Hypothalamus (tissue), 51 donors: ENCODE measurements at places on chromosomes 1 and 21.

DNA sequence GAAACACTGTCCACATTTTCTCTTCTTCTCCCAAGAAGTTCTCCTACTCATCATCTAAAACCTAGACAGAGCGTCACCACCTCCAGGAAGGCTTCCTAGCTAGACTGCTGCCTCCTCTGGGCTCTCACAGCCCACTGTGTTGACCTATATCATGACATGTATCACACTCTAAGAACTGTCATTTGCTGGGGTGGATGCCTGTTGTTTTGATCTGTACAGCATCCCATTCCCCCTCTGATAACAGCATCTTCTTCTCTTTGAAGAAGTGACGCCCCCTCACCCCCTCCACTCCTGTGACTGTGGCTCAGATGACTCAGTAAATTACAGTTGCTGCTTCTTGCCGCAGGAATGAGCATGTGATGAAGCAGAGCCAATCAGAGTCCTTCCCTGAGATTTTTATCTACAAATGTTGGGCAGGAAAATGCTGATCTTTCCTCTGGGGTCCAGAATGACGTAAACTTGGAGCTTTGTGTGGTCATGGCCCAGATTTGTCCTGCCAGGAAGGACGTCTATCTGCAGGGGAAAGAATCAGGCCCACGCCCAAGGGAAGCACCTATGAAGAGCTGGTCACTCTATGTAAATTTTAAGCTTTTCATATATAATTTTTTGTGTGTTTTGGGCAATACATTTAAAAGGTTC lies 28.0 kb upstream of the FOXO6 start:
- no peak for DNase-seq

DNA sequence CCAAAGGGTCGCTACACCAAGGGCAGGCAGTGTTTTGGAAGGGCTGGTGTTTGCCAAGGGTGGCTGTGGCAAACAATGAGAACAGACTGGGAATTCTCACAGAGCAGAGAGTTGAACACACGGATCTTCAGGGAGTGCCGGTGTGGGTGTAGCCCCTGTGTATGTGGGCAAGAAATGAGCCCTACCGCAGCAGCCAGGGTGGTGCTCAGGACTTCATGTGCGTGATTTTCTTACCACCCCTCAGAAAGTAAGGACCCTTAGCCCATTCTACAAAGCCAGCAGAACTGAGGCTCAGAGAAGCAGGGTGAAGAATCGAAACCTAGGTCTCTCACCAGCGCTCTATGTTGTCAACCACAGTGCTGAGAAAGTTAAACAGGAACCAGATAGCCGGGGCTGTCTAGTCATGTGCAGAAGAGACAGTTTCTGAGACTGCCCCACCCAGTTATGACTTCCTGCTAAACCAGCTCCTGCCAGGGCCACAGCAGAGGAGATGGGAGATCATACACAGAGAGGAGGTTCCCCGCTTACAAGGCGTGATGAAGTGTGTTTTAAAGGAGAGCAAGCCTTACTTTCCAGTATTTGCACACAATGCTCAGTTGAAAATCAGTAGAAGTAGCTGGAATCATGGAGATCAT lies 21.9 kb upstream of the MORC3 start:
- no peak for DNase-seq

- DNase-seq = no peak
Observed at GRCh38 chr1:22611530-22611947, 24.9 kb upstream of the C1QA start.

DNA sequence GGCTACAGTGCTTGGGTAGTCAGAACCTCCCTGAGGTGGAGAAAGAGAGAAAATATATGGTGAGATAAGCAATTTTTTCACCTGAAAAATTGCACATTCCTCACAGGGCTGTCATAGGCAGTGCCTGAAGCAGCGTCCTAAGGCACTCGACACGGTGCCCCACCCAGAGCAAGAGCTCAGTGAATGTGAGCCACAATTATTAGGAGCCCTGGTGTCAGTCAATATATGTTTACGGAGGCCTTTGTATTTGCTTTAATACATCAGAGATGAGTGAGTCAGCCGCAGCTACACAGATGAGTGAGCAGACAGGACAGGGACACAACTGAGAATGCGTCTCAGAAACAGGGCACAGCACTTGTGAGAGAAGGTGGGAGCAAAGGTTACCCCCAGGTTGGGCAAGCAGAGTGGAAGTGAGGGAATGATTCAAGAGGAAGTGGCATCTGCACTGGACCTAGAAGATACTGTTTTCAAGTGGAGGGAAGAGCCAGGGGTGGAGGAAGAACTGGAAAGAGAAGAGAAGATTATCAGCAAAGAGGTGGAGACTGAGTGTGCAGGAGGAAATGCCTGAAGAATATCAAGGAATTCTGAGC lies 5.2 kb upstream of the PIGC start:
- no peak for DNase-seq

DNA sequence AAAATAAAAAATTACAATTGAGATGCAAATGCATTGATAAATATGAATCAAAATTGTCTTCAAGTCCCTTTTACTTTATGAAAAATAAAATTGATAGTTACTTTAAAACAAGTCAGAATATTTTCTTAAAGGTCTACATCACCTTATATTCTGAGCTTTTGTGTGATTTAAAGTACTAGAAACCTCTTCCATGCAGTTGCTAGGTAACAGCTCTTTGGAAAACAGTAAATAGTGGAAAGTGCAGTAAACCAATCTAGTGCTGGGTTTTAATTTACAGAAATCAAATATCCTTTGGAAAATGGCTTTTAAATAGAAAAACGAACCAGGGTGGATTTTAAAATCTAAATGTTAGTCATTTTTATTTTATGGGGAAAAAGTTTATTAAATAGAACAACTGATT lies 227.9 kb downstream of the KCNT2 start:
- DNase-seq = no peak

DNA sequence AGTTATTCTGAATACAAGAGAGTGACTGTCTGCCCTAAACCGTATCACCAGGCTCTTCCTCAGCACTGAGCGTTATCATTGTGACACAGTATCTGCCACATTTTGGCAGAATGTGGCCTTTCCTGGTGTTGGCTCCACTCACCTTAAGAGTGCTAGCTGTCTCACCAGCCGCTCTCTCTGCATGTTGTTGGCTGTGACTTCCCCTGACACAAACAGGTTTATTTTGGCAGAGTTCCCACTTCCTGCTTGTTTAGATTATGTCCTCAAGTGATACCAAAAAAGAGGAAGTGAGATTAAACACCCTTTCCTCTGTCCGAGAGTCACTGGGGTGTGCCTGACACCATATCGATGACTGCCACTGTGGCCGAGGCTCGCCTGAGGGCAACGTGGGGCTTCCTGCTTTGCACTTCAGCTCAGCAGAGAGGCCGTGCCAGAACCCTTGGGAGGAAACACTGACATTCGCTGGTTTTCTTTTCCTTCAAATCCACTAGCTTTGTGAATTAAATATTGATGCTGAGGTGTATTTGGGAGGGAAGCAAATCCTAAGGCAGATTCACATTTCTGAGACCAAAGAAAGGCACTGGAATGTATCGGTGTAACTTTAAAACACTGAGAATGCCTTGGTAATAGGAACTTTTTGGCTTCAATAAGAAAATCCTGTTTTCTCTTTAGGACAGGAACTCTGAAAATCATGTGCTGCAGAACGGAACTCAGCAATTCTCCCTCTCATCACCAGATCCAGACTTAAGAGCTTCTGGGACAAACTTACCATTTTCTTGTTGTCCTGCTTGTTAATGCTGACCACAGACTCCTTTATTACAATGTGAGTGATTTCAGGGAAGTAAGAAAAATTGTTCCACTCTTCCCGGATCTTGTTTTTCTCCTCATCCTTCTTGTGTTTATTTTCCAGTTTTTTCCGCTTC lies 102.1 kb downstream of the JAK1 start:
- DNase-seq = no peak

- no peak for DNase-seq
Observed at GRCh38 chr1:201212056-201212455, 21.4 kb downstream of the IGFN1 start.
